ENCODE measurements at places on chromosomes 12 and 14.

GRCh38 chr12:55797068-55797467, 20.5 kb downstream of the SARNP start:
- DNase-seq = peak; percentile 63

DNA sequence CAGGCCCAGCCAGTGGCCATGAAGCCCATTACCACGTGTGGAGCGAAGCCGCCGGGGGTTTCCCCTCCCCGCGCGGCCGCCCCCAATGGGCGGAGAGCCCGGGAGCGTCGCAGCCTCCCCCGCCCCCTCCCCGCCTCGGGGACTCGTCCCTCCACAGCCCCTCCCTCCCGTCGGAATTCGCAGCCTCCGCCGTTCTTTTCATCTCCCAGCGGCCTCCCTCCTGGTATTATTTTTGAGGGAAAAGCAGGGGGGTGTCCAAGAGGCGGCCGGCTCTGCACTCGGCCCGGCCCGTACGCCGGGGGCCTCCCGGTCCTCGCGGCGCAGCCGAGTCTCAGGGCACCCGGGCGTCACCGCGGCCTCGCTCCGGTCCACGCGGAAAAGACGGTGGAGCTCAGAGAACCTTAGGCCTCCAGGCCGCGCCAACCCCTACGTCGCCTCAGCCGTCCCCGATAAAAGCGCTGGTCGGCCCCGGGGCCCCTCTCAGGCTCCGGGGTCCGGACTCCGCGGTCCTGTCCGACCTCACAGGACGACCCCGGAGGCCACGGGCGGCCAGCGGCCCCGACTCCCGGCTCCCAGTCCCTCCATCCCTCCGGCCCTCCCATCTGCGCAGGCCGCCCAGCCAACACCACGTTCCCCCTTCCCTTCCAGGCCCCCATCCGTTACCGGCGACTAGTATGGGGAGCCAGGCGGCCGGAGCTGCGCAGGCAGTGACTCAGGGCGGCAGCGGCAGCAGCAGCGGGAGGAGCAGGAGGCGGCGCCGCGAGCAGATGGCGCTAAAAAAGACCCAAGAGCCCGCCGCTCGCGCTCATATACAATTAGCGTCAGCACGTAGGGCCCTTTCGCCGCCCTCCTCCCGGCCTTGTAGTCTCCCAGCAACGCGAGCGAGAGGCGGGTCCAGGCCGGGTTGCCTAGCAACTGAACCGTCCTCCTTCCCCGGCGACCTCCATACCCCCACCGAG, at the start of gene NAP1L1:
Gene NAP1L1, minus strand, starts transcription at position 782 of the 959 bp plus-strand sequence. CDS start 10,466 bp downstream, outside the sequence.
- peak; percentile 95 for DNase-seq

- DNase-seq = no peak
Measured at GRCh38 chr12:124753228-124753591, 110.5 kb downstream of the SCARB1 start.

- no peak for DNase-seq
Measured at GRCh38 chr14:71006200-71006563, 98.9 kb downstream of the PCNX1 start.

DNA sequence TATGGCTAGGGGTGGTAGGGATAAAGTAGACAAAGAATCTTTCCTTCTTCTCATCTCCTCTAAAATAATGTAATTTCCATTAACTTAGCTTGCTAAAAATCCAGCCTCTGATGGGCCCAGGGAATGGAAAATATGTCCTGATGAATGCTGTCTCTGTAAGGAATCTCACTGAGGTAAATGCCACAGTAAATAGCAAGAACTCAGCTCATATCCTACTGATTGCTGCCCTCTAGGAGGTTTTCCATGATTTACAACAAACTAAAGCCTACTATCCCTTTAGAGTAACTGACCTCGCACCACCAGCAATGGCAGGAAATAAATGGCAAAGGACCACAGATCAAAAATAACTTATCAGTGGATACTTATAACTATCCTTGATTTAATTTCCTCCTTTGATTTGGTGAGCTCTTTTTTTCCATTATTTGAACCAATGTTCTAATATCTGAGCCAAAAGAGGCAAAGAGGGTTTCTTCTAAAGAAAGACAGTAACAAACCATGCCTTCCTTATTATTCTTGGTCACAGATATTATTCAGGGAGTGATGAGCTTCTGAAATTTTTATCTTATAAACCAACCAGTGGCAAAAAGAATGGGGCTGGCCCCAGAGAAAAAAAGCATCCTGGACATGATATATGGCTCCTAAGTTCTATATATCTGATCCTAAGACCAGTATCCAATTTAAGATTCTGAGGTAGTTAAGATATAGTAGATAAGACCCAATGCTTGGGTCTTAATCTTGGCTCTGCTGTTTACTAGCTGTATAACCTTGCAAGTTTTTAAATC, 43.8 kb downstream of the SENP1 start:
- DNase-seq = no peak

GRCh38 chr14:75430526-75430925, 2.7 kb downstream of the JDP2 start:
- DNase-seq = no peak

- DNase-seq = no peak
Measured at GRCh38 chr12:10221846-10222245, 9.2 kb downstream of the GABARAPL1 start.

DNA sequence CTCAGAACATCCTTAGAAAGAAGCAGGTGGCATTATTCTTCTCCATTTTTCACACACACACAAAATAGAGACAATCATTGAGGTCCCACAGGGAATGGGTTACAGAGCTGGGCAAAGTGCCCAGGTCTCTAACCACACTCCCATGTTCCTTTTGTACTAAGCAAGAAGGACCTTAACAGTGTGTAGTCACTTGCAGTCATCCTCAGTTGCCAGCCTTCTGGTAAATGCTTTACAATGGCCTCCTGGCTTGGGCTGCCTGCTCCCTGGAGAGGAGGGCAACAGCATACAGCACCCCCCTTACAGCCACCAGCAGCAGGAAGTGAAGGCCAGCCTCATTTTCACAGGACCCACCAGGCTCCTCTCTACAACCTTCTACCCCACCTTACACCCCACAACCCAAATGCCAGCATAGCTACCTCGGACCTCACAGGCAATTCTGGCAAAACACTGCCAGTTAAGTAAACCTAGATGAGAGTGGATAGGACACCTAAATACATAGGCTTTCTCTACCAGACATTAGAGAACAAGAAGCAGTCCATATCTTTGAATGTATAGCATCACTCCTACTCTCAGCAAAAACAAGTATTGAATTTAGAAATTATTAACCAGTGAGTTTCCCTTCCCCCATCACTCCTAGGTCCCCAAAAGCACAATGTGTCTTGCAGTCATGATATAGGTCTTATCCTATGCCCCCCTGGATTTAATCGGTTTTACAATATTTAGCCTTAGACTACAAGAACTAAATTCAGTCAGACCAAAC, 88.1 kb downstream of the PPP2R5E start:
- DNase-seq = no peak

- DNase-seq = peak; percentile 8
Measured at GRCh38 chr12:69196302-69197288, 42.8 kb upstream of the CPSF6 start.

DNA sequence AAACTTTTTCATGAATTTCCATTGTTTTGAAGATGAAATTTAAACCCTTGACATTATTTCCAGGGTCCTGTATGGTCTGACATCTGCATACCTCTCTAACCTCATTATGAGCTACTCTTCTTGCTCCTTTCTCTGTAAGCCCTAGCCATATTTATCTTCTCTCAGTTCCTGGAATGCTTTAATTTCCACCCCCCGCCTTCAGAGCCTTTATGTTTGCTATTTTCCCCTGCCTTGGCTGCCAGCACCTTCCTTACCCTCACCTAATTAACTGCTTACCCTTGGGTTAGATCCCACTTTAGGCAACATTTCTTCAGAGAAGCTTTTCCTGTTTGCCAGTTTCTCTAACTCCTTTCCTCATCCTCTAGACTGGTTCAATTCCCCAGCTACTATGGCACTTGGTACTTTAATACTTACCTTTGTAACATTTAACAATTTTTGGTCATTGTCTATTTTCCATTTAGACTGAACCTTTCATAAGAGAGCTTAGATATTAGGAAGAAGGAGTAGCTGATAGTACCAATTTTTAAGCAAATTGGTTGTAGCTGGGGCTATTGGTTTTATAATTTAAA, 6.0 kb downstream of the STYX start:
- no peak for DNase-seq

GRCh38 chr14:100536721-100537445, 50.3 kb downstream of the BEGAIN start:
- DNase-seq = no peak

DNA sequence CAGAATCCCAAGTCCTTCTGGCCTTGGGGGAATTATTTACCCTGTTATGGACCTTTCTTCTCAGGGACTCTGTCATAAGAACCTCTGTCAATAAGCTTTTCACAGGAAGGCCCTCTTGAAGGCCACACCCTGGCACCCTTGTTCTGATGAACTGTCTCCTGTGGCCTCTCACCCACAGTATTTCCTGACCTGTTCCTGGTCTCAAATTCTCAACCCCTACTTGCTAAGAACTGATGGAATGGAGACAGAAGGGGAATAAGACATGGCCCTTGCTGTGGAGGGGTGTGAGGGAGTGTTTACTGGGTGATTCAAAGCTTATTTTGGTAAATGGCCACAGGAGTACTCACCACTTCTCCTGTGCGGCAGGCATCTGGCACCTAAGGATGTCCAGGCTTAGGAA, 1082.9 kb downstream of the BCL11B start:
- no peak for DNase-seq

GRCh38 chr12:79778802-79779448, 88.2 kb upstream of the PAWR start:
- no peak for DNase-seq

DNA sequence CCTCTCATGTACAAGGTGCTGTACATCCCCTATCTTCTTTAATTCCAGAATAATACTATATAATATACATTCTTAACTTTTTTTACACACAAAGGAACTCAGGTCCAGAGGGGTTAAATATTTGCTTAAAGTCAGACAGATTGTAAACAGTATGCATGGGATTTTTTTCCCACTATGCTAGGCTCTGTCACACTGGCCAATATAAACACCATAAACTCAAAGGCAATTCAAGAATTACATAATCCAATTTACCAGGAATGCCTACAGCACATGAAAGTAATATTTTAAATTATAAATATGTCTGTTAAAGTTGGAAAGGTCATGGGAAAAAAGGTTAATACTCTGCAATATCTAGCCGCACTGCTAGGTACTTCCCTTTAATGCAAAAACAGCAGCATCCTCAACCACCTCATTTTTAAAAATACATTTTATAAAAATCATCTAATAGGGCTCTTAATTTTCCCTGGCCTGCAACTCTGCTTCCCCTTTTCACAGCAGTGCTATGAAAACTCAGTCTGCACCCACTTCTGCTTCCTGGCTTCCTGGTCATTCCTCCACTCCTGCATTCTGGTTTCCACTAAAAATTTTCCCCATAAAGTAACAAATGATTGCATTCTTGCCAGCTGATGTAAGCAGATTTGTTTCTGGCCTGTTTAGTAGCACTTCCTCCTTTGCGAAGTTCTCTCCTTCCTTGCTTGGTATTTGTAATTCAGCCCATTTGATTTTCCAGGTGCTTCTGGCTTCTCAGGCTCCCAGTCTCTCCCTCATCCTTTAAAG, 128.1 kb downstream of the ITPR2 start:
- DNase-seq = peak; percentile 77

DNA sequence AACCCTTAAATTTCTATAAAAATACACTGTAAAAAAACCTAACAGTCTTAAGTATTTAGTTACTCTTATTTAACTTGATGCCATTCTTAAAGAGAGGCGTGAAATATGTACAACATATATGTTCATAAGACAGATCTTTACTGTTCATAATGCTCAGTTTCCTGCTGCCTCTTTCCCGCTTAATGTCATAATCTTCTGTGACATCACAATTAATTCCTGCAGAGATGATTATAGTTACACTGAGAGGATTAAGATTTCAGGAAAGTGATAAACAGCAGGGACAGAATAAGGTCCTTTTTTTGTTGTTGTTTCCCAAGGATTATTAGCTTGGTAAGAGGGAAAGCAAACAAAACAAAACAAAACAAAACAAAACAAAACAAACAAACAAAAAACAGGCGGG, 801.4 kb downstream of the FLRT2 start:
- no peak for DNase-seq

GRCh38 chr14:60656686-60657455, 7.6 kb upstream of the SIX1 start:
- DNase-seq = no peak

DNA sequence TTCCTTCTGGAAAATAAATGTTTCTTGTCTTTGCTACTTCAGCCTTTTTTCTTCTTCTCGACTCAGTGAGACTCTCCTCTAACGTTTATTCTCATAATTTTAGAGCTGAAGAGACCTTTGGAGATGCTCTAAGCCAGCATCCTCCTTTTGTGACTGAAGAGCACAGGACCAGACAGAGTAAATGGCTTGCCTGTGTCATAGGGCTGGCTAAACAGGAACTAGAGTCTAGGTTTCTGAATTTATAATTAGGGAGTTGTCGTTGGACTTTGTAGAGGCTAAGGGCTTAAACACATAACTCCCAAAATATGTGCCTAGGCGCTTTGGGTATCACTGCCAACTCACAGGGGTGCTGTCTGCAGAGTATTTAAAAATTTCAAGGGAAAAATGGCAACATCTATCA, 98.5 kb downstream of the FGD4 start:
- no peak for DNase-seq

GRCh38 chr14:102929241-102930137, 7.0 kb downstream of the AMN start:
- no peak for DNase-seq

DNA sequence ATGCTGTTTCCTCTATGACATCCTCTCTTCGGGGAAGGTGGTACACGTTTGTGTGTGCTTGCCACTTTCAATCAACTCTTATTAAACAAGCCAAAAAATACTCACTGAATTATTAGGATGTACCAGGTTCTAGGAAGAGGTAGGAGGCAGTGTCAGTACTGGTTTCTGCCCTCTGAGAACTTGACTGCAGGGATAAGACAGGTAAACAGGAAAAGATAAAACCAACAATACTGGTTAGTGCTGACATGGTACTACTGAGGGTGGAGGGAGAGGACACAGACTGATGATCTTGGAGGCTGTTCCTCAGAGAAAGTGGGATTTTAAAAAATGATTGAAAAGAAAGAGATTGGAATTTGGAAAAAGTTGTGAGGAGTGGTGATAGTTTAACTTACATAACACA, 295.2 kb upstream of the PWP1 start:
- no peak for DNase-seq

DNA sequence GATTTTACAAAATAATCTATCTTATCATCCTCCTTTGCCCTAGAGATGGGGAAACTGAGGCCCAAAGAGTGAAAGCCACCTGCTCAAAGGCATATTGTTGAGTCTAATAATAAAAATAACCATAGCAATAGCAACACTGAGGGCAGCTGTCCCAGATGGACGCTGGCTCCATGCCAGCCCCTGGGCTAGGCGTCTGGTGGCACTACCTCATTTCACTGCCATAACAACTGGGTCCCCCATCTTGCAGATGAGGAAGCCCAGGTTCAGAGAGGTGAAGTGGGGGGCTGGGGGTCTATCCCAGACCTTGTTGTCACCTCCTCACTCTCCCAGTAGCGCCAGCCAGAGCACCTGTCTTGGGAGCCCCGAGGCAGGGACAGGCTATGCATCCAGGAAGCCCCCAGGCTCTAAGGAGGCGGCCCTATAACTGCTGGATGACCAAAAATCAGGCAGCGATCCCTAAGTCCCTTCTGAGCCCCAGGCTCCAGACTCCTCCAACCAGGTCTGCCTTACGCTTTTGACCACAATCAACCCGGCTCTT, 12.8 kb downstream of the BDKRB2 start:
- no peak for DNase-seq

GRCh38 chr14:24903337-24903736, 146.6 kb downstream of the STXBP6 start:
- no peak for DNase-seq

Data from dermis microvascular lymphatic vessel endothelial cell (primary cell).